GM23248 (cell line): ENCODE measurements at places on chromosomes 4 and X. TPM values are rescaled to one million over a fixed set of nuclear protein-coding genes. Genes with fewer than 3 reads are reported as not detected.

- H3K27me3 ChIP-seq, result no peaks in the 10 kb centered on the region
- DNase-seq, result peak; percentile 36
- no peaks in the 10 kb centered on the region for H3K4me1 ChIP-seq
- no peak overlapping the region for H3K27ac ChIP-seq
- H3K4me3 ChIP-seq, result no peak overlapping the region
Measured at GRCh38 chrX:15930585-15930984, 76.0 kb upstream of the AP1S2 start.

GRCh38 chrX:6203462-6204215 is 25.0 kb downstream of the NLGN4X start:
- H3K27me3 ChIP-seq, result no peaks in the 10 kb centered on the region
- H3K27ac ChIP-seq, result no peak overlapping the region
- no peaks in the 10 kb centered on the region for H3K36me3 ChIP-seq
- DNase-seq, result no peak

DNA sequence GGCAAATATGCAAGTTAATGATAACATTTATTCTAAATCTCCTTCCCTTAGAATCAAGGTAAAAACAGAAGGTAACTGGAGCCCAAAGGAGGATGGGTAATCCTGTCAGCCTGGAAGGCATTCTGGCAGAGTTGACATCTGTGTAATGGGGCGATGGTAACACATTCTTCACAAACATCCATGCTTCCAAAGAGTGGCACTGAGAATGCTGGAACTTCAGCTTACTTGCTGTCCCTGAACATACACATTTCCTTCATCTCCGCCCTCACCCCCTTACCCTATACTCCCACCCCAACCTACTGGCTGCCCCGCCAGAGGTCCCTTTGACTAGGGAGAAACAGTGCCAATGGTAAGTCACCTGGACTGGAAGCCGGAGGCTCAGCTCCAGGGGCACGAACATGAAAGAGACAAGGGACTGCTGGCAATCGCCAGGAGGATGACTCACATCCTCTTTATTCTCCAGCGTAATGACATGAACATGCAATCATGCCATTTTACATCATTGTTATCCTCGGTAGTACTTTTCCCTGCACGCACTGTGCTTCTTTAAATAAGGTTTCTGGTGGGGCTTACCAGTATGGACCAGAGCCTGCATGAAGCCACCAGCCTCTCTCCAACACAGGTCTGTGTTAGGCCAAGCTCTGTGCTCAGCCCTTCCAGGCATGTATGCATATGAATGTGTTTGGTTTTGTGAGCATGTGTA is 694.2 kb upstream of the TENM3 start:
- DNase-seq, result peak; percentile 29
- no peaks in the 10 kb centered on the region for H3K27me3 ChIP-seq
- no peak overlapping the region for H3K4me3 ChIP-seq
- no peaks in the 10 kb centered on the region for H3K4me1 ChIP-seq

DNA sequence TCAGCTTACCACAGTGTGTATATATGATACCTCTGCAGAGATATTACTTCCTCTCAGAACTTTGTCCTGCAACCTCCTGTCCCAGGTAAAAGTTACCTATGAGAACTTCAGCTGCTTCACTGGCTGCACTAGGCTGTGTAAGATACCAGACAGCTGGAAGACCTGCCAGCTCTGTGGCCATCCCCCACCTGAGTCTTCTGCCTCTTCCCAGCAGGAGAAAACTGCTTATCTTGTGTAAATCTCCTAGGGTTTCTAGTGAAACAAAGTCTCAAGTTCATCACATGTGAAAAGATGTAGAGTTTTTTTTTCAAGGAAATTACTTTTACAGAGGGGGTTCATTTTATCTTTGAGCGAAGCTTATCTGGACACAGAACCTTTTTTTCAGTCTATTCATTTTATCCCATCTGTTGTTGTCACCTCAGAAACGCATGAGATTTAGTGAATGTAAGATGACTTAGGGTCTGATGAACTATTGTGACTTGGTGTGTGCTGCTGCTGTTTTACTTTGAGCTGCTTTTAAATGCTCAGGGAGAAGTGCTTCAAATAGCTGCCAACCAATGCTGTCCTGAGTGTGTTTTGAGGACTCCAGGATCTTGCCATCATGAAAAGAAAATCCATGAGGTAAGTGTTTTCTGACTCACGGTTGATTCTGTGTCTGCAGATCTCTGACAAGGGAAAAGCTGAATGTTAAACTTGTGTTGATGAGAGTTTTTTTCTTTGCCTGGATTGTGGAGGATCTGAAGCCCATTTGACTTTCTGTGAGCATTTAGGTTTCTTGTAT is 187.8 kb downstream of the FRAS1 start:
- peaks cover 16% of the 10 kb centered on the region; the same call in 1 of the 2 replicates for H3K4me1 ChIP-seq
- H3K4me3 ChIP-seq, result no peak overlapping the region
- DNase-seq, result peak; percentile 64

- no peaks in the 10 kb centered on the region for H3K27me3 ChIP-seq
- no peak overlapping the region for H3K27ac ChIP-seq
- H3K4me1 ChIP-seq, result no peaks in the 10 kb centered on the region
- H3K4me3 ChIP-seq, result no peak overlapping the region
- H3K36me3 ChIP-seq, result no peaks in the 10 kb centered on the region
Measured at GRCh38 chrX:17967888-17968287, 106.8 kb upstream of the RAI2 start.

DNA sequence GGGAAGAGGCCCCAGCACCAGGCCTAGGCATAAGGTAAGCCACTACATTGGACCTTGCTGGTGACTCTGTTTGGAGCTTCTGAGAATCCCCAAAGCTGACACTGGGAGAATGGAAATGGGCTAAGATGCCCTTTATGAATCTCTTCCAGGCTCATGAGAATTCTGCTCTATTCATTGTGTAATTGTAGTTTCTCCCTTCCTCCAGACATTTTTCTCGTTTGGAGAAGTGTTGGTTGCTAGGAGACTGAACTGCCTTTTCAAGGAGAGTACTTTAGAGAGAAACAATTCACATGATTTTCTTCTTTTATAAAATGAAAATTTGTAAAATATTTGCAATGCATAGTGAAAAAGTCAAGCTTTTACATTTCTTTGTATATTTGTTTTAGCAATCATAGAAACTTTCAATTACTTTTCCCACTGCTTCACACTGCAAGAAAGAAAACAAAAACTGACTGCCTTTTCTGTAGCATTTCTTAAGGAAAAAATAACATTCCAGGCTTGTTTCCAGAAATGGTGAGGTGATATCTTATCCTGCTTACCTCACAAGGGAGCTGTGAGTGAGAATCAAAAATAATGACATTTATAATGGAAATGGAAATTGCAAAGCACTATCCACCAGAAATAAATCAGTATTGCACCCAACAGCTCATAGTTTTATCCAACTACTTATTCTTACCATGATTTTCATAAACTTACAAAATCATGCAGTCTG is 24.9 kb upstream of the DCHS2 start:
- H3K36me3 ChIP-seq, result no peaks in the 10 kb centered on the region
- DNase-seq, result no peak
- peaks cover 28% of the 10 kb centered on the region for H3K27me3 ChIP-seq

The NXF2 gene
- total RNA-seq, result not detected in 2 replicates

The METTL14 gene
- total RNA-seq, result 8.9 and 21.9 TPM in 2 replicates

The PAGE1 gene
- not detected in 2 replicates for total RNA-seq

The ING2 gene
- total RNA-seq, result 6.4 and 12.2 TPM in 2 replicates

The GUCY1B1 gene
- total RNA-seq, result 0.25 and 2.1 TPM in 2 replicates

The GAGE12F gene
- not detected in 2 replicates for total RNA-seq
